Body of pancreas (tissue), 4 donors: ENCODE measurements at places on chromosomes 7 and 10.

- DNase-seq = no peak
Measured at GRCh38 chr10:106284802-106285587, 879.5 kb downstream of the SORCS1 start.

DNA sequence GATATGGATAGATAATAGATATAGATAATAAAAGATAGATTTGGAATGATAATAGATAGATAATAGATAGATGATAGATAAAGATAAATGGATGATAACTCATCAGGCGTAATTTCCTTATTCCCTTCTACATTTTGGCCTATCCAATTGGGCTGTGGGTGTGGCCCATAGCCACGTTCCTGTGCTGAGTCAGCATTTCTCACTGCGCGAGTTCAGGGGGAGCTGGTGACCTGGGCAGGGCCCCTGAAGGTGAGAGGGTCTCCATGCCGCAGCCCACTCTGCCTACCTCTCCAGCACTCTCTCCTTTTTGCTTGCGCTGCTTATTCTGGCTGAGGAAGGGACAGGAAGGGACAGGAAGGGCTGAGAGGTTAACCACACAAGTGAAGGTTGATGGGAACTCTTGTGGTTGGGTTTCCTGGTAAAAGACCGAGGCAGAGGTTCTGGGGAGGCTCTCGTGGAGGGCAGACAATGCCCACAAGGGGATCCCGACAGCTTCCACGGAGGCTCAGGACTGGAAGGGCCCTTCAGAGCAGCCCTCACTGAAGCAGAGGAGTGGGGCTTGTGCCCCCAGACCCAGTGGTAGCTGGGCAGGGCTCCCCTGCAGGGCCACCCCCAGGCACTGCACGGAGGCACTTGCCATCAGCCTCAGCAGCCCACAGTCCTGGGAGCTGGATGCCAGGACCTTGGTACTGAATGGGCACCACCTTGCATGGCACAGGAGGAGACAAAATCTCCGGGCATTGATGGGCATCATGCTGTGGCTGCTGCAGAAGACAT lies 247.3 kb upstream of the PITRM1 start:
- DNase-seq = no peak

DNA sequence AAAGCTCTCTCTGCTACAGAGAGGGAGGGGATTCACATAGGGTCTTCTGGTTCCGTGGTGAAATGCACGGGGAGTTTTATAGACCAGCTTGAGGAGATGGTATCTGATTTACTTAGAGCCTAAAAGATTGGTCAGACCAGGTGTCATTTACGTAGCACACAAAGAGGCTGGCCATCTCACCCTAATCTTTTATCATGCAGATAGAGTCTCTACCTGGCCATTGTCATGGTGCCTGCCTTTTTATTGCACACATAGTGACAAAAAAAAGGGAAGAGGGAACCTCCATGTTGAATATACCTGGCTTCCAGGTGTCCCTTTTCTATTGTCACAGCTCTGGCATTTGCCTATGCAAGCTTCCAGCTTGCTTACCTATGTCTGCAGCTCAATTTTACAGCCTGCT lies 1456.1 kb downstream of the GATA3 start:
- DNase-seq = no peak

GRCh38 chr10:74081941-74082718 lies 68.5 kb downstream of the AP3M1 start:
- DNase-seq = no peak

GRCh38 chr7:29547421-29547820 lies 16.2 kb upstream of the PRR15 start:
- DNase-seq = no peak
